Inflammatory macrophage treated with lipopolysaccharide for 1 hour (primary cell): ENCODE measurements at places on chromosomes 16 and 17.

GRCh38 chr17:71921796-71922195, 199.0 kb upstream of the SOX9 start:
- DNase-seq, result no peak

GRCh38 chr17:72053449-72053848, 67.4 kb upstream of the SOX9 start:
- no peak for DNase-seq

GRCh38 chr17:40526668-40527067, 25.2 kb upstream of the TNS4 start:
- no peak for DNase-seq

DNA sequence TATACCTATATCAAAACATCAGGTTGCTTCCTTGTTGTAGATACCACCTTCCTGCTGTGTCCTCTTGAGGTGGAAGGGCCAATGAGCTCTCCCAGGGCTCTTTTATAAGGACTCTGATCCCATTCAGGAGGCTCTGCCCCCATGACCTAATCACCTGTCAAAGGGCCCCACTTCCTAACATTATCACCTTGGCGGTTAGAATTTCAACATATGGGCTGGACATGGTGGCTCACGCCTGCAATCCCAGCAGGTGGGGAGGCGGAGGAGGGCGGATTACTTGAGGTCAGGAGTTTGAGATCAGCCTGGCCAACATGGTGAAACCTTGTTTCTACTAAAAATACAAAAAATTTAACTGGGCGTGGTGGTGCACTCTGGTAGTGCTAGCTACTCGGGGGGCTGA, 86.4 kb downstream of the HAPSTR1 start:
- DNase-seq, result no peak

DNA sequence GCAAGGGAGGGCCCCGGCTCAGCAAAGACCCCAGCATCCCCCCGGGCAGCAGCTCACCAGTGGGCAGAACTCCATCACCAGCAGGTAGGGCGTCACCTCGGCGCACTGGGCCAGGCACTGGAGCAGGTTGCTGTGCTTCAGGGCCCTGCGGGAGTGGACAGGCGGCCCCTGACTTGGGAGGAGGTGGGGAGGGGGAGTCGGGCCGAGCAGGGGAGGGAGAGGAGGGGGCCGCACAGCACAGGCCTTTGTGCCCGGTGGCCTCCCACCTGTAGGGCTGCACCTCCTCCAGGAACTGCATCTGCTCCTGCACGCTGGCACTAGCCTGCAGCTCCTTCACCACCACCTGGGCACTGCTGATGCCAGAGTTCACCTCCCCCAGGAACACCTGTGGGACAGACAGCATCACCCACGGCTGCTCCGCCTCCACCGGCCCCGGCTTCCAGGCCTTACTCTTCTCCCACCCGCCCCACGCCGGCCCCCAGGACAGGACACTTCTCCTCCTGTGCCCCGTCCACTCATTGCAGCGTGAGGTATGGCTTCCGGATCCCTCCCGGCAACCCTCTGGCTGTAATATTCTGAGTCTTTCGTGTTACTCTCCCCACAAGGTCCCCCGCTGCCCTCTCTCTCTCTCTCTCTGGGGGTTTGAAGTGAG, 37.7 kb upstream of the PVALEF start:
- no peak for DNase-seq

GRCh38 chr17:81960130-81960958, 643 bp downstream of the NOTUM start:
- DNase-seq, result no peak

DNA sequence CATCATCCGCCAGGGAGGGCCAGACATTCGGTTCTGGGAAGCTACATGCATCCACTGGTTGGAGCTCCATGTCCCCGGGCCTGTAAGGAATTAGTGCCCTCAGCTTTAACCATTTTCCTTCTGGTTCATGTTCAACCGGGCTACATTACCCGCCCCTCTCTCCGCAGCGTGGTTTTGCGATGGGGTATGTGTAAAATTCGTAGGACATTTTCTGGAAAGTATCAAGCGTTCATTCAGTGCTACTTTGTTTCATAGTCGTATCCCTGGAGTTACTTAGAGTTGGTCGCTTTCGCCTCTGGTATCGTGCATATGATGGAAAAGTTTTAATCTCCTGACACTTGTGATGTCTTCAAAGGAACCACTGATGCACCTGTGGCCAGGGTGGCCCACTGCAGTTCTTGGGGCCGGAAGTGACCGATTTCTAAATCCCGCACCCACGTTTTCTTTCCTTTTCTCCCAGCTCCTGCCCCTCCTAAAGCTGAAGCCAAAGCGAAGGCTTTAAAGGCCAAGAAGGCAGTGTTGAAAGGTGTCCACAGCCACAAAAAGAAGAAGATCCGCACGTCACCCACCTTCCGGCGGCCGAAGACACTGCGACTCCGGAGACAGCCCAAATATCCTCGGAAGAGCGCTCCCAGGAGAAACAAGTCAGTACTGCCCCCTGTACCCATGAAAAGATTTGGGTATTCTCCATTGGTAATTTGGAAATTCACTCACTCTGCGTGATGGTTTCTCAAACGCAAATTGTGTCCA, 637 bp downstream of the RPL23A start:
- peak; percentile 17 for DNase-seq

GRCh38 chr17:2292100-2292499, 11.5 kb downstream of the SMG6 start:
- no peak for DNase-seq

DNA sequence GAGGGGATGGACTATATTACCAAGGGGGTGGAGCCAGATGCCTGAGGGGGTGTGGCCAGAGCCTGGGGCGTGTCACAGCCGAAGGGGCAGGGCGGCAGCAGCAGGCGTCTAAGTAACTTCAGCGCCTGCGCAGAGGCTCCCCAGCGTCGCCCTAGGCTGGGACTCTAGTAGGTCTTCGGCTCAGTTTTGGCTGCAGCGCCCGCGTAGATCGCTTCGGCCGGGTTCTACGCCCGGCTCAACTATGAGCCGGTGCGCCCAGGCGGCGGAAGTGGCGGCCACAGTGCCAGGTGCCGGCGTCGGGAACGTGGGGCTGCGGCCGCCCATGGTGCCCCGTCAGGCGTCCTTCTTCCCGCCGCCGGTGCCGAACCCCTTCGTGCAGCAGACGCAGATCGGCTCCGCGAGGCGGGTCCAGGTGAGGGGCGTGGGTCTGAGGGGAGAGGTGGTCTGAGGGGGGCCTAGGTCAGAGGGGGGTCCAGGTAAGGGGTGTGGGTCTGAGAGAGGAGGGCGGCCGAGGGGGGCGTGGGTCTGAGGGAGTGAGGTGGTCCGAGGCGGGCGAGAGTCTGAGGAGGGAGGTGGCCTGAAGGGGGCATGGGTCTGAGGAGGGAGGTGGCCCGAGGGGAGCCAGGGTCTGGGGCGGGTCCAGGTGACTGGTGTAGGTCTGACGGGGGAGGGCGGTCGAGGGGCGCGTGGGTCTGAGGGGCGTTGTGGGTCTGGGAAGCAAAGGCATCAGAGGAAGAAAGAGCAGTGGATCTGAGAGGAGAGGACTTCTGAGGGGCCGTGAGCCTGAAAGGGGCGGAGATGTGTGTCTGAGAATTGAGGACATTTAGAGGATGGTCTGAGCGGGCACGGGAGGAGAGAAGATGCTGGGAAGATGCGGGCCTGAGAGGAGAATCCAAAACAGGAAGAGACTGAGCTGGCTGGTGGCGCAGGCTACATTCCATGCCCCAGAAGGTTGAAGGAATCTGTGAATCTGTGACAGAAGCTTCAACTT, at the start of gene LPCAT2:
Gene LPCAT2 (plus strand): TSS at position 132 of the 991 bp plus-strand sequence. CDS start 110 bp downstream, at position 242.
- DNase-seq, result peak; percentile 76

- no peak for DNase-seq
Measured at GRCh38 chr16:86198206-86199118, 299.5 kb downstream of the IRF8 start.

GRCh38 chr16:49750341-49751000, 105.4 kb downstream of the ZNF423 start:
- DNase-seq, result no peak

DNA sequence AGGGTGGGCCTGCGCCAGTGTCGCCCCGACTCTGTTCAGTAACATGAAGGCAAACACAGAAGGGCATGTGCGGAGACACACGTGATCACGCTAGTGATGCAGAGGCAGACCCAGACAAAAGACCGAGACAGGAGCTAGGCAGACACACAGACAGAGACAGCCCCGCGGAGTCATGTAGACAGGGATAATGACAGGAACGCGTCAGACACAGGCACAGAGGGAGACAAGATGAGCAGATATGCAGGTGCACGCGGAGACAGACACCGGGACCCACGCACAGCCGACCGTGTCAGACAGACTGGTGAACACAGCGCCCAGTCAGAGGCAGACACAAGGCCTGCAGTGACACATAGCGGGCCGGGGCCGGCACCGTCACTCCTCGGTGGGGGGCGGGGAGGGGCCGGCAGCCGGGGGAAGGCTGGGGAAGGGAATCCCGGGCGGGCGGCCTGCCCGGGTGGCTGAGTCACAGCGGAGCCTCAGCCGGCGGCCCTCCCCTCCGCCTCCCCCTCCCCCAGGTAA, 7.4 kb downstream of the KDM6B start:
- DNase-seq, result peak; percentile 87

- peak; percentile 89 for DNase-seq
Measured at GRCh38 chr17:42405963-42406495, 17.0 kb downstream of the CAVIN1 start.

- no peak for DNase-seq
Measured at GRCh38 chr17:2750721-2751120, 1.3 kb upstream of the CCDC92B start.

- DNase-seq, result no peak
Measured at GRCh38 chr17:31427684-31428083, 36.2 kb downstream of the RAB11FIP4 start.

DNA sequence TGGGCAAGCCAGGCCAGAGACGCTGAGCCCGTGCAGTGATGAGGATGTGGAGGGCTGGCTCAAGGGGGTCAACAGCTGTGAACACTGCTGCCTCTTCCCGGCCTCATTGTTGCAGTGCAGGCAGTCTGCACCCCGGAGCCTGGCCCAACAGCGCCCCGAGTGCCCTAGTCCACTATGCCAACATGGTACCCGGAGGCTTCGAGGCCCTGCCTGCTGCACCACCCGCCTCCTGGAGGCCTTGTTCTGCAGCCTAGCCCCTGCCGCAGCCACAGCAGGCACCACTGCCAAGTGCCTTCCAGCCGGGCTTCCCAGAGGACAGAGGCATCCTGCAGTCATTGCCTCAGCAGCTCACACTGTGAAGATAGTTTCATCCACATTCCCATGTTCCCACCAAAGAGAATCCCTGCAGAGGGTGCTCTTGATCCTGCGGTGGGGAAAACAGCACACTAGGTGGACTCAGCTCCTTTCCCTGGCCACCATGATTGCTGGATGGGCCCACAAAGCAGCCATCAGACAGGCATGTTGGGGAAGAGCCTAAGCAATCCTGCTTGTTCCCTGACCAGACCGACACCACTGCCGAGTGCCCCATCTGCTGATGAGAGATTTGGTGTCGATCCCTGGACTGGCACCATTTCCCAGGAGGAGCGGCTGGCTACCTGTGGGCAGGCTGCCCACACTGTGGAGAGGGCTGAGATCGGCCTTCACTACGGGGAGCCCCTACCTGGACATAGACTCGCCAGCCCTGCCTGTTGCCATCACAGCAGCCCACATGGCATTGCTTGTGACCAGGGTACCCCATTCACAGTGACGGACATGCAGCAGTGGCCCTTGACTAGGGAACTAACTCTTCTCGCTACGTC, 44.9 kb downstream of the USP22 start:
- no peak for DNase-seq

GRCh38 chr17:57369509-57369945, 113.2 kb downstream of the MSI2 start:
- DNase-seq, result no peak

DNA sequence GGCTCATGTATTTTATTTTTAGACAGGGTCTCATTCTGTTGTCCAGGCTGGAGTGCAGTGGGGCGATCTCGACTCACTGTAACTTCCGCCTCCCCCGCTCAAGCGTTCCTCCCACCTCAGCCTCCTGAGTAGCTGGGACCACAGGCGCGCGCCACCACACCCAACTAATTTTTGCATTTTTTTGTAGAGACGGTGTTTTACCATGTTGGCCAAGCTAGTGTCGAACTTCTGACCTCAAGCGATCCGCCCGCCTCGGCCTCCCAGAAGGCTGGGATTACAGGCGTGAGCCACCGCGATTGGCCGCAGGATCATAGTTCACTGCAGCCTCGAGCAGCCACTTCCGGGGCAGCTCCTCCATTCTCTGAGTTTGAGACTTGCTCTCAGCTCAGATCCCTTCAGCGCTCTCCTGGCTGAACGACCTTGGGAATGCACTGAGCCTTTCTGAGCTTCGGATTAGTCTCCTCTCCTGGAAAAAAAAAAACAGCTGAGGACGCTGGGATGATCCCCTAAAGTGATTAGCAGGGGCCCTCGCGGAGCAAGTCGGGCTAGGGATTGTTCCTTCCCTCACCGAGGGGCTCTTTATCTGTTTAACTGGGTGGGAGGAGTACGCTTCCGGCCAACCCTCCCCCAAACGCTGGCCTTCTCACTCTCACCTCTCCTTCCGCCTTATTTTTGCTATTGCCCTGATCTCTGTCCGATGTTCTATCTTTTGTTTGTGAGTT, 1.1 kb upstream of the PKMYT1 start:
- no peak for DNase-seq

DNA sequence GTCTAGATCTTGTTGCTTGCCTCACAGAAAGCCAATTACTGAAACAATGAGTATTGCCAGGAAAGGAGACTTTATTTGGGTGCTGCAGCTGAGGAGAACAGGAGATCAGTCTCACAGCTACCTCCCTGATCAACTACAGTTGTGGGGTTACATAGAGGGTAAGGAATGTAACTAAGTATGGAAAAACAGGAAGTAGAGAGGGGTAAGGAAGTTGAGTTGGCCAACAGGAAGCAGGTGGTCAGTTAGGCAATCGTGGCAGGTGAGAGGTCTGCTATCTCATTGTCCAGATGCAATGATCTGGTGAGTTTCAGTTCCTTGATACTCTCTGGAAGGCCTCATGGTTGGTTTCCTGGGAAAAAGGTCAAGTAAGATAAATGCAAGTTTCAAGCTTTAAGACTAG, 333.1 kb upstream of the GOT2 start:
- peak; percentile 32 for DNase-seq

DNA sequence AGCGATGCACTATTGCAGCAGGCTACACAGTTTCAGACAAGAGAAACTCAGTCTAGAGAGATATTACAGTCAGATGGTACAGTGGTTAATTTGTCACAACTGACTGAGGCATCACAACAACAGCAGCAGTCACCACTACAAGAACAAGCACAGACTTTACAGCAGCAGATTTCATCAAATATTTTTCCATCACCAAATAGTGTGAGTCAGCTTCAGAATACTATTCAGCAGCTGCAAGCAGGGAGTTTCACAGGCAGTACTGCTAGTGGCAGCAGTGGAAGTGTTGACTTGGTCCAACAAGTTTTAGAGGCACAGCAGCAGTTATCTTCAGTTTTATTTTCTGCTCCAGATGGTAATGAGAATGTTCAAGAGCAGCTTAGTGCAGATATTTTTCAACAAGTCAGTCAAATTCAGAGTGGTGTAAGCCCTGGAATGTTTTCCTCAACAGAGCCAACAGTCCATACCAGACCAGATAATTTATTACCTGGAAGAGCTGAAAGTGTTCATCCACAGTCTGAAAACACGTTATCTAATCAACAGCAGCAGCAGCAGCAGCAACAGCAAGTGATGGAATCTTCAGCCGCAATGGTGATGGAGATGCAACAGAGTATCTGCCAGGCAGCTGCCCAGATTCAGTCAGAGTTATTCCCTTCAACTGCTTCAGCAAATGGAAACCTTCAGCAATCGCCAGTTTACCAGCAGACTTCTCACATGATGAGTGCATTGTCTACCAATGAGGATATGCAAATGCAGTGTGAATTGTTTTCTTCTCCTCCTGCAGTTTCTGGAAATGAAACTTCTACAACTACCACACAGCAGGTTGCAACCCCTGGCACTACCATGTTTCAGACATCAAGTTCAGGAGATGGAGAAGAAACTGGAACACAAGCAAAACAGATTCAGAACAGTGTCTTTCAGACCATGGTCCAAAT, 34.1 kb downstream of the NQO1 start:
- no peak for DNase-seq
